Activated effector memory CD4-positive, alpha-beta T cell treated with anti-CD3 and anti-CD28 coated beads, Interleukin-2, amount 50 U/mL, for 16 hours (primary cell): ENCODE measurements at places on chromosomes 12 and 14.

- no peak for DNase-seq
These were observed 18.5 kb downstream of the NCOR2 start for GRCh38 chr12:124548854-124549378.

GRCh38 chr14:51507906-51508511, 143.7 kb upstream of the FRMD6 start:
- no peak for DNase-seq

GRCh38 chr14:44297437-44297836, 209.6 kb downstream of the FSCB start:
- no peak for DNase-seq

GRCh38 chr12:129873111-129873832, 30.6 kb downstream of the TMEM132D start:
- DNase-seq: no peak

- peak; percentile 28 for DNase-seq
These were observed 36.8 kb downstream of the IQSEC3 start for GRCh38 chr12:103169-103981.

DNA sequence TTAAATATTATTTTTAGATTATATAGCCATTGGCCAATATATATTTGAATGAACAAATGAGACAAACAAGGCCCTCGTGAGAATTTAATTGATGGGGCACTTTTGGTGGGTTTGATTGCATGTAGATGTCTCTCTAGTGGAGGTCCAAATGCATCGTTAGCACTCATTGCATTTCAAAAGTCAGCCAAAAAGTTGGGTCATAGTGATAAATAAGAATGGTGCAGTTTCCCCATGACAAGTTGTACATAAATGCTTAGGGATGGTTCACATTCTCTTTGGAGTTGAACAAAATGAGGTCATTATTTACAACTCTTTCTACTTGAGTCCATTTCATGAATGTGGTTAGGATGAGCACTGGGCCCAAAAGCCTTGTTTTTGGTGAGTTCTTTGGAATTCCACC, 1.0 kb downstream of the BEST3 start:
- DNase-seq: no peak

DNA sequence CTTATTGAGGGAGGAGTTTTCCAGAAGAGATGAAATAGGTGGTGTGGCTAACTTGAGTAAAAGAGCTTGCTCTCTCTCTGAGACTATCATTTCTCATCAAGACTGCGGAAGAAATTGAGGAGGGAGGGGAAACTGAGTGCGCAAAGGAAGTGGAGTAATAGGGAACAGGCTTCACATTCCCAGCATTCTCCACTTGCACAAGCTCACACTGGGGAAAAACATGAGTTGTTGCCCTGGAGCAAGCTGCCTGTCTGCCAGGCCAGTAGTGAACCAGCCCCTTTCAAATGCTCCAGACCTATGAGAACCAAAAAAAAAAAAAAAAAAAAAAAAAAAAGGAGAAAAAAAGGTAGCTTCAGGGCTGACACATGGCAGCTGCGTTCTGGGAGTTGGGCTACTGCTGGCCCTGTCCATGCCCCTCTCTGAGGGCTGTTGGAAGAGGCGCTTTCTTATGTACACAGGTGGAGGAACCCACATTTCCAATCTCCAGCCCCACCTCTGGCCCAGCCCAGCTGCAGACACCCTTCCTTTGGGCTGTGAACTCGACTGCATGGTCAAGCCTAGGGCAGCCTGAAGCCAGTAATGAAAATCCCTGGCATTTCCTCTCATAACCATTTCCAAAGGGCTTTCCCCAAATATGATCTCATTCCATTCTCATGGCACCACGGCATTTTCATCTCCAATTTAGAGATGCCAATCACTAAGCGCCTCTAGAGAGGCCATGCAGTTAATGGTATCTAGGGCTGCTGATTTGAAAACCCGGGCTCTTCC, 32.5 kb upstream of the EMP1 start:
- DNase-seq: no peak

GRCh38 chr12:89357297-89357730, 5.0 kb upstream of the DUSP6 start:
- no peak for DNase-seq

DNA sequence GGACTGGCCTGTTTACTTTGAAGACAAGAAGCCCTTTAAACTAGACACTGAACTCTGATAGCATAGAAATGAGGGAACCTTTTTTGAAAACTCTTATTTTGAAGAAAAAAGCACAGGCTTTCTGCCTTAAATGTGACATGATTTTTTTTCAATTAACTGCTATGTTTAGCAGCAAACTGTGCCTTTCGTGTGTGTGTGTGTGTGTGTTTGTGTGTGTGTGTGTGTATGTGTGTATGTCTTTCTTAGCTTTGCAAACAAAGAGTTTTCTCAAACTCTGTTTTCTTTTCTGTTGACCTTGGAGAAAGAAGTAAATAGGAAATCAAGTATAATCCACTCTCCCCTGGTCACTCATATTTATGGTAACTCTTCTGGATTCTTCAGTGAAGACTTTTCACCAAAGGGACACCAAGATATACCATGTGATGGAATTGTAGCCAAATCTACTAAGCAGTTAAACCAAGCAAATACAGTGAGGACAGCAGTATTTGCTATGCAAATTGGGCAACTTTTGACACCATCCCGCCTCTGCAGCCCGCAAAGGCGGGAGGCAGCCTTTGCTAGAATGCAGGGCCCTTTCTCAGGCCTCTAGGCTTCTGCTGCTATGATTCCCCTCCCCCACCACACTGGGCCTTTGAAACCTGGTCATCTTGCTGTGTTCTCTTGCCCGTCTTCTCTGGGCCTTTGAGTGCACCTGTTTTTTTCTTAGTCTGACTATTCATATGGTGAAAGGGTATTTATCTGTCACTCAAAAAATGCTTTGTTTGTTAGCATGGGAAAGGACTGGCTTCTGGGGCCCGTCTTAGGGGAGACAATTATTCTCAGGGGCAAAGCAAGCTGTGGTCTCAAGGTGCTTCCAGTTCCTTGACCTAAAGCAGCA, 107.9 kb downstream of the MYRFL start:
- no peak for DNase-seq

GRCh38 chr12:10749700-10750384, 26.7 kb upstream of the YBX3 start:
- peak; percentile 81 for DNase-seq

DNA sequence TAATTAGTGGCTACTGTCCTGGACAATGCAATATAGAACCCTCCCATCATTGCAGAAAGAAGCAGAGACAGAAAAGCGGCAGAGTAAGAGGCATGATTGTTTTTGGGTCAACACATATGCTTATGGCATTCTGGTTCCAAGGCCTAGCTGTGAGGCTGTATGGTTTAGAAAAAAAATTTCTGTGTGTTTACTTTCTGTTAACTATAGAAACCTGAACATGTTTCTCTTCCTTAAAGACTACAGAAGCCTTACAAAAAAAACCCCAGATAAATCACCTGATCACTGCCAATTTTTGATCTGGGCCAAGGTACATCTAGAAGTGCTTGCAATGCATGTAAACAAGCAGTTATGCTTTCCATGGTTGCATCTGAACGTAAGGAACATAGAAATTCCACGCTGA, 100.0 kb upstream of the HECTD1 start:
- no peak for DNase-seq

DNA sequence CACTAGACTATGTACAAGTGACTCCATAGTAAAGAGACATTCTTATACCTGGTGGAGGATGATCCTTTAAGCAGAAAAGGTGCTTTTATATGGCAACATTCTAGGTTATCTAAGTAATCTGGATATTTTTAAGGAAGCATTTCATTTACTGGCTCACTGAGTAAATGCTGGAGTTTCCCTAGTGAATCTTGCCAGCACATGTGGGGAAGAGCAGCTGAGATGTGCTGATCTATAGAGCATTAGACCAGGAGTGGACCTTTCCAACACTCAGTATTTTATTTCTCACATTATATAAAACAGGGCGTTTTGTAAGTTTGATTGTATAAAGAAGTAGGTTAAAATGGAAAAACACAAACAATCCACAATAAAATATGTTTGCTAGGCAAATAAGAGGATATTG, 478.5 kb downstream of the ATP23 start:
- DNase-seq: no peak

DNA sequence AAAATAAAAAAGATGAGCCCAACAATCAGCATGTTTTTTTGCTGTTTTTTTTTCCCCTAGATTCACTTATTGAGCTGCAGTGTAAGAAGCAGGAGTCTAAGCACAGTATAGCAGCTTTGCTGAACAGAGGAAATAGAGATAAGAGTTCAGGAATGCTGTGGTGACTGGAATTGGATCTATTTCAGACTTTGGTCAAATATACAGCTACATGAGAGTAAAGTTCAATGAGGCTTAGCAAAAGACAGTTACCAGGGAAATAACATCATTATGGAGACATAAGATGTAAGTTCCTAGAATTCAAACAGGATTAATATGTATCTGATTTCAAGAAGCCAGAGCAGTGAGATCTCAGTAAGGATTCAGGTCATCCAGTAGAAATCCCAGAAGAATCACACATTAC, 613.0 kb downstream of the RPS29 start:
- no peak for DNase-seq

GRCh38 chr12:46207644-46208043, 61.2 kb downstream of the SLC38A1 start:
- DNase-seq: no peak
